Mononuclear cell (primary cell): ENCODE measurements at places on chromosomes 4 and X. TPM values are rescaled to one million over a fixed set of nuclear protein-coding genes. Genes with fewer than 3 reads are reported as not detected.

The TLR2 gene
- total RNA-seq: 155 TPM

The MSANTD1 gene
- 0.63 TPM for total RNA-seq

The ZFP92 gene
- 0.63 TPM for total RNA-seq

The MRFAP1L1 gene
- 42.8 TPM for total RNA-seq

The HSFX1 gene
- not detected for total RNA-seq

The TENM3 gene
- total RNA-seq: not detected

The SSX2 gene
- total RNA-seq: not detected

The NKRF gene
- 11.8 TPM for total RNA-seq

The FAT1 gene
- 0.10 TPM for total RNA-seq

The ITIH6 gene
- total RNA-seq: not detected

The AFP gene
- not detected for total RNA-seq

The STOX2 gene
- under 0.01 TPM for total RNA-seq

The FAM47A gene
- not detected for total RNA-seq

The RHOH gene
- 164 TPM for total RNA-seq

The ARAP2 gene
- total RNA-seq: 201 TPM

The UBL4A gene
- 15.2 TPM for total RNA-seq

The UGT2B17 gene
- total RNA-seq: 0.94 TPM

The NRK gene
- under 0.01 TPM for total RNA-seq

The FGF2 gene
- 0.31 TPM for total RNA-seq

The TMEM35A gene
- not detected for total RNA-seq

The VCX3B gene
- total RNA-seq: not detected

The UCP1 gene
- total RNA-seq: not detected

The FAM114A1 gene
- total RNA-seq: 2.2 TPM

The GYPA gene
- 0.10 TPM for total RNA-seq

The CXCL3 gene
- 46.6 TPM for total RNA-seq

The TIMM8A gene
- 1.8 TPM for total RNA-seq

The ASB12 gene
- 0.10 TPM for total RNA-seq

The ZNF275 gene
- 7.8 TPM for total RNA-seq

The GUCY2F gene
- total RNA-seq: not detected

The MAGEA2B gene
- total RNA-seq: 0.10 TPM

The CT45A3 gene
- total RNA-seq: not detected

The MAGEA1 gene
- not detected for total RNA-seq

The FRMPD3 gene
- total RNA-seq: 0.31 TPM

The ZNF81 gene
- 3.7 TPM for total RNA-seq
